ENCODE measurements at places on chromosomes 3 and 15. TPM values are rescaled to one million over a fixed set of nuclear protein-coding genes. Genes with fewer than 3 reads are reported as not detected.

- H3K36me3 ChIP-seq = peaks cover 35% of the 10 kb centered on the region
- H3K27me3 ChIP-seq = no peaks in the 10 kb centered on the region
- no peak overlapping the region for H3K4me3 ChIP-seq
- H3K27ac ChIP-seq = no peak overlapping the region
These were observed 18.5 kb upstream of the C3orf62 start for GRCh38 chr3:49295489-49296058.

GRCh38 chr15:58443308-58443707 lies 11.5 kb downstream of the LIPC start:
- H3K36me3 ChIP-seq = no peaks in the 10 kb centered on the region
- no peak overlapping the region for H3K27ac ChIP-seq
- H3K27me3 ChIP-seq = no peaks in the 10 kb centered on the region
- H3K4me1 ChIP-seq = peaks cover 13% of the 10 kb centered on the region

DNA sequence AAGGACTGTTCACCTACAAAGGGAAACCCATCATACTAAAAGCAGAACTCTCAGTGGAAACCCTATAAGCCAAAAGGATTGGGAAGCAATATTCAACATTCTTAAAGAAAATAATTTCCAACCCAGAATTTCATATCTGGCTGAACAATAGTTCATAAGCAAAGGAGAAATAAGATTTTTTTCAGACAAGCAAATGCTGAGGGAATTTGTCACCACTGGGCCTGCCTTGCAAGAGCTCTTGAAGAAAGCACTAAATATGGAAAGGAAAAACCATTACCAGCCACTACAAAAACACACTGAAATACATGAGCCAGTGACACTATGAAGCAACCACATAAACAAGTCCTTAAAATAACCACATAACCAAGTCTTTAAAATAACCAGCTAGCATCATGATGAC lies 28.9 kb upstream of the DCBLD2 start:
- H3K27ac ChIP-seq = no peak overlapping the region
- H3K4me3 ChIP-seq = no peak overlapping the region
- no peaks in the 10 kb centered on the region for H3K4me1 ChIP-seq
- H3K27me3 ChIP-seq = no peaks in the 10 kb centered on the region
- no peaks in the 10 kb centered on the region for H3K36me3 ChIP-seq
- no peak for DNase-seq

DNA sequence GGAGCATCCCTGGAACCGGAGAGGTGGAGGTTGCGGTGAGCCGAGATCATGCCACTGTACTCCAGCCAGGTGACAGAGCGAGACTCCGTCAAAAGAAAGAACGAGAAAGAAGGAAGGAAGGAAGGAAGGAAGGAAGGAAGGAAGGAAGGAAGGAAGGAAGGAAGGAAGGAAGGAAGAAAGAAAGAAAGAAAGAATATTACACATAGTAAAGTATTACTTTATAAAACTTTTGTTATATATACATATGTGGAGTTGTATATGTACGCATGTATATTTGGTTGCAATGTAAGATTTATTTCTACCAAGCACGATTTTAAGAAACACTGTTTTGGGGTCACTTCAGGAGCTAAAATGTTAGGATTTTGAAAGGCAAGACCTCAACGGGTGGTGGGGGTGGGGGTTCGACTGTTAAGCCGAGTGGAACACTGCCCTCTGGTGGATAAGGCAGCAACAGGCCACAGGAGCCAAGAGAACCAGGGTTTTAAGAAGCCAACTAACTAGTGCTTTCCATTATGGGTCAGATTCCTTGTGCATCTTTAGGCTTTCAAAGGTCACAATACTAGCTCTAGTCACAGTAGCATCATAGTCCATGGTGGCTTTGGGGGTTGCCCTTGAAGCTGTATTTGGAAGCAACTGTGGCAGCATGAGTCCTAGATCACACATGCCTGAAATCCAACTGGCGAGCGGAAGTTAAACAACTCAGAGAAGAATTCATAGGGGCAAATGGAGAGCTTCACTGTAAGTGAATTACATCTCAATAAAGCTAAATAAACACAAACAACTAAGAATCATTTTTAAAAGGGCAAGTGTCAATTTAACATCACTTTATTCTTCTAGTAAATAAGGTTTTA lies 22.5 kb downstream of the GLB1 start:
- no peak overlapping the region for H3K27ac ChIP-seq
- peak; percentile 70 for DNase-seq
- no peaks in the 10 kb centered on the region for H3K27me3 ChIP-seq
- no peak overlapping the region for H3K4me3 ChIP-seq
- no peaks in the 10 kb centered on the region for H3K4me1 ChIP-seq

The PTPRG gene
- 26.3 TPM for total RNA-seq
